NCI-H82 (cell line): ENCODE measurements at places on chromosomes 3 and 15.

- peak; percentile 96 for DNase-seq
Measured at GRCh38 chr15:47717036-47717612, at the start of gene SEMA6D. Gene SEMA6D (plus strand): TSS chr15:47717505. CDS start chr15:47759799, 42,294 bp downstream.

DNA sequence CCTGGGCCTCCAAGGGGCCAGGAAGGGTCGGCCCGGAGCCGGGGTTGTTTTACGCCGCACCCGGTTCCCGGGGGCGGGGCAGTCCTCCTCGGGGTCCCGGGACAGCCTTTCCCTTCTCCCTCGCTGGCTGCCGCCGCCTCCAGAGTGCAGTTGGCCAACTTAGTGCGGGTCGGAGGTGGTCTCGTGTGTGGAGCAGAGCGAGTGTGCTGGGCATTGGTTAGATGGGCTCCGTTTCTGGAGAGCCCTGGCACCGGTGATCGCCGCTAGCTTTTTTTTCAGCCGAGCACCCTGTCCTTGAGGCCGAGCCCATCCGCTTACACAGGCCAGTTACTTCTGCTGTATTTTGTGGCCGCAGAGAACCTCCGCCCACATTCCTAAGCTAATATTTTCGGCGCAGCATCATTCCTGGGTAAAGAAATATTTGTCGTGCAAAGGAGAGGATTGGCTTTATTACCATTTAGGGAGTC is 585 bp downstream of the KIF23 start:
- DNase-seq, result peak; percentile 56

GRCh38 chr3:142224482-142225072 is 808 bp downstream of the GK5 start:
- no peak for DNase-seq

DNA sequence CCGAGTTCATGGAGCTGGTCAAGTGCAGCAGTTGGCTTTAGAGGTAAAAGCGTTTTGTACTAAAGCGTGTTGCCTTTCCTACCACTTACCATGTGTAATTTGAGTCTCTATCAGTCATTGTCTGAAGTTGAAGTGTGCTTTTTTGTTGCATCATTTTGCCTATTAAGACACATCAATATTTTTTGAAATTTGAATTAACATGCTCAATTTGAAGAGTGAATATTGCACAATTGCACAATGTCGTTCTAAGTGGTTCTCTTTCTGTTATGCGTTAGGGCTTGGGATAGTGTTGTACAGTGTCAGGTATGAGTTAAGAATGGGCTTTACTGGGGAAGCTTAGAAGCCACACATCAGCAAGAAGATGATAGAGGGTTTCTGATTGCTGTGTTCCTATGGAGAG is 84.0 kb upstream of the ACKR4 start:
- no peak for DNase-seq

GRCh38 chr3:119395923-119396358 is 67.5 kb downstream of the TMEM39A start:
- DNase-seq, result no peak

DNA sequence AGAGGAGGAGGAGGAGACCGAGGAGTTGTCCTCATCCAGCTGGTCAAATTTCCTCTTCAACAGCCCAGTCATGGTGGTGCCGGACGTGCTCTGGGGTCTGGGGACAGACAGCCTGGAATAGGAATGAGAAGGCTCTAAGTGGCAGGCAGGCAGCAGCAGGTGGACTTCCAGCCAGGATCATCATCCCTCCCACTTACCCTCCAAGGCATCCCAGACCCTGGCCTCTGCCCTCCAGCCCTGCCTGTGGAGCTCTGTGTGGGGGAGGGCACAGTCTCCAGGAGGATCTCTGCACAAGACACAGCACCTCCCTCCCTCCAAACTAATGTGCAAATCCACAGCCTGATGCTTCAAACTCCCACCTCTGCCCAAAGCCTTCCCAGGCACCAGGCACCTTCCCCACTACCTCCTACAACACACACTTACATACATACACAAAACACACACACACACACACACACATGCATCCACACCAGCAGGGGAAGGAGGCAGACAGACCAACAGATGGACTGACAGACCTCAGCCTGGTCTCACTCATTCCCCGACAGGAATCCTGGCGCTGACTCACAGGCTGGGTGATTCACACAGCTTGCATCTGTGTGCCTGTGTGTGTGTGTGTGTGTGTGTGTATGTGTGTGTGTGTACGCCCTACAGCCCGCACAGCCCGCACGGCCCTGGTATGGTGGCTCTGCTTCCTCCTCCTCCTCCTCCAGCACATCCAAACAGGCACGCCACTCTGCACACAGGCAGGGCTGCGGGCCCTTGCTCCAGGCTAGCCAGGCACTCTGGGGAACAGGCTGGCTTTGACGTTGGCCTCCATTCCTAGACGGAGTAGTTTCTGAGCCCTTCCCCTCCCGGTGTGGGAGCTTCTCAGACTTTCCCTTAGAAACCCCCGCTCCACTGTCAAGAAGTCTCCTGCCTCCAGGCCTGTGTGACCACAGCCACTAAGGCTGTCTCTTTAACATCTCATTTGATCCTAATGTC is 6.5 kb downstream of the CSRNP1 start:
- DNase-seq, result peak; percentile 84

DNA sequence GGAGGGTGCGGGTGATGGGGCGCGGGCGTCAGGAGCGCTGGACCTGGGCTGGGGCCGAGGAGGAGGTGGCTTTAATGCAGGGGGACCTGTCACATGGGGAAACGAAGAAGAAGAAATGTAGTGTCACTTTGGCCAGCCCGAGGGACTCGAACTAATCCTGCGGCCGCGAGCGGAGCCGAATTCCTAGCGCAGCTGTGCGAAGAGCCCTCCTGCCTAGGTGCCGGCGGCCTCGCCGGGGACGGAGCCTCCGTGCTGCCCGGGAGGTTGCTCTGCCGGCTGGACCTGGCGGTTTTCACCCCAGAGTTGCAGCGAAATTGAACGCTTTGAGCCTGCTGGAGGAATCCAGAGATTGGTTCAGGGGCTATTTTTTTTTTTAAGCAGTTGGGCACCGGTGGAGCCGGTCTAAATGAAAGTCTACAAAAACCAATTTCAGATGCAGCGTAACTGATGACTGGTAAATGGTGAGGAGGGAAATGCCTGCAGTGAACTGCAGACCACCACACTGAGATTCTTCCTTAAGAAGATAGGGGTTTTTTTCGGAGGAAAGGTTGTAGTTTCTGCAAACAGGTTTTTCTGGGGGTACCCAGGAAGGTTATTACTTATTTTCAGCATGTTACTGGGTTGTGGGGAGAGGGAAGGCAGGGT is 662 bp downstream of the TMEM108 start:
- DNase-seq, result peak; percentile 66

GRCh38 chr3:37197810-37198371 is 23.5 kb upstream of the LRRFIP2 start:
- DNase-seq, result no peak

DNA sequence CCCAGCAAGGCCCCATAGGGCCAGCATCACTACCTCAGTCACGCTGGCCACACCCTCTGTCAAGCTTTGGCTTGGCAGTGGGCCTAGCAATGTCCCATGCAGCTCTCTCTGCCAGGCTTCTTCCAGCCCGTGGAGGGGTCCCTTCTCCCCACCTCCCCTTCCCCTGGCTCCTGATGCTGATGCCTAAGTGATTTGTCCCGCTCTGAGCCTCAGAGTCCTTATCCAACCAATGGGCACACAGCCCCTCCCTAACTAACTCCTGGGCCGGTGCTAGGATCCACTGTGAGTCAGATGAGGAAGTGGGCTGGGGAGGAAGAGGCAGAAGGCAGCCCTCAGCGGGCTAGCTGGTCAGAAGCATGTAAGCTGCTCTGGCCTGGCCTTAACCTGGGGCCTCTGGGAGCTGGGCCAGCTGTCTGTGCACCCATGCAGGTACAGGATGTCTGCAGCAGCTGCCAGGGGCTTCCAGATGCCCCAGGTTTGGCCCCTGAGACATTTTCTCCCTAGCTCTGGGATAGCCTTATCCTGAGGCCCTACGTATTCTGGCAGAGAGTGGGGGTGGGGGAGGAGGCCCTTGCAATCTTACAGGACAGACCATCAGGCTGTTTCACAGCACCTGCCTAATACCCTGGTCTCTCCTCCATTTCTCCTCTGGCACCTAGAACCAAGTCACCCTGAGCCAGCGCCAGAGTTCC is 740 bp upstream of the ZBTB47 start:
- peak; percentile 58 for DNase-seq

GRCh38 chr3:124791142-124791541 is 60.9 kb downstream of the UMPS start:
- DNase-seq, result no peak

- DNase-seq, result no peak
Measured at GRCh38 chr3:101512396-101512645, 691 bp downstream of the SENP7 start.

DNA sequence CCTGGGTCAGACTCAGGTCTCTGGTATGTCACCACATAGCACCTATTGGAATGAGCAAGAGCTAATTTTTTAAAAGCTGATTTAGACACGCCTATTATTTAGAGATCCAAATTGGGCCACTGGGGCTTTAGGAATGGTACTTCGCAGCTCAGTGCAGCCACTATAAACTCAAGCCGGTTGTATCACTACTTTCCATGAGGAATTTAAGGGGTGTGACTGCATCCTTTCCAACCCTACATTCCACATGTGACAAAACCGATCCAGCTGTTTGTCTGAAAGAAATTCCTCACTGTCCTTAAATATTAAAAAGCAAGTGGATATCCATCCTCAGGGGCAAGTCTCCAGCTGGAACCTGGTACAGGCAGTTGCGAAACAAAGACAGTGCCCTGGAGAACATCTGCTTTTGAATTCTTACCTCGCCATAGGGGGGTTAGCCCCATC is 12.8 kb downstream of the VGLL3 start:
- no peak for DNase-seq

DNA sequence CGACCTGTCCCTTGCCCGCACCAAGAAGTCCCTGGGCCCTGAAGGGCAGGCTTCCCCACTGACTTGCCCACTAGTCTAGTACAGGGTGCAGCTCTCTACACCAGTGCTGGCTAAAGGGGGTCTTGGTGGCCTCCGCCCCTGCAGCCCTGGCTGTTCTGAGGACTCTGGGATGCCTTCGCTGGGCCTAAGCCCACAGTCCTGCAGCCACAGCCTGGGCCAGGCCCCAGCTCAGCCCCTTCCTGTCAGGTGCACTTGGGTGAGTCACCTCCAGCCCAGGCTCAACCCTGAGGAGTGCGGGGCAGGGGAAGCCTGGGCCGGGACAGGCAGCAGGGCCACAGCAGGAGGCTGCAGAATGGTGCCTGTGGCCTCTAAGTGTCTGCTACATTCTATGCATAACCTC is 971 bp downstream of the C3orf22 start:
- DNase-seq, result no peak

- peak; percentile 90 for DNase-seq
Measured at GRCh38 chr15:59839906-59840305, 150.8 kb upstream of the BNIP2 start.

DNA sequence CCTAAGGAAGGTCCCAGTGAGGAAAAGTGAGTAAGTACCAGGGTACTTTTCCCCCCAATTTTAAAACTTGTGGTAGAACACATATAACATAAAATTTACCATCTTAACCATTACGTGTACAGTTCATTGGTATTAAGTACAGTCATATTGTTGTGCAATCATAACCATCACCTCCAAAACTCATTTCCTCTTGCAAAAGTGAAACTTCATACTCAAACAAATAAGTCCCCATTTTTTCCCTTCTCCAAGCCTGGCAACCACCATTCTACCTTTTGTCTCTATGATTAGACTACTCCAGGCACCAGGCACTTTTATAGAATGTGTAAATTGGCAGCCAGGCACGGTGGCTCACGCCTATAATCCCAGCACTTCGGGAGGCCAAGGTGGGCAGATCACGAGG is 12.2 kb downstream of the PRC1 start:
- DNase-seq, result no peak
